ENCODE measurements at places on chromosomes 7 and 10.

DNA sequence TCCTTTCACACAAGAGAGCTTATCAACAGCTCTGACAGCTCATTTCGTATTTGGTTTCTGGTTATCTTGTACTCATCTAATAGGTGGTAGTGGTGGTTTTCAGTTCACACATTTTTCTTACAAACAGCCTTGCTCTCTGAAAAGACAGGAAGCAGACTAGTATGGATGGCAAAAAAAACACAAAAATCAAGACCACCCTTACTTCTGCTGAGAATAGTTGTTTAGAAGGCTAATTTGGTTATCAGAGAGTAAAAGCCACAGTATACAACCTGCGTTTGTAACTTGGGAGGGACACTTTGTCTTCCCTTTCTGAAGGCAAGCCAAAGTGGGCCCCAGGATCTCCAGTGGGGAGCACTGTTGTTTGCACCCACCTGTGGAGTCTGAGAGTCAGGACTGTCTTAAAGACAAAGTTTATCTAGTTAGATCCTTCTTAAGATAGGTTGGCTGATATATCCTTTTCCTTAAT, 68.0 kb downstream of the PIP4K2A start:
- DNase-seq, result no peak

- no peak for DNase-seq
Measured at GRCh38 chr10:30756896-30757295, 127.3 kb upstream of the LYZL2 start.

DNA sequence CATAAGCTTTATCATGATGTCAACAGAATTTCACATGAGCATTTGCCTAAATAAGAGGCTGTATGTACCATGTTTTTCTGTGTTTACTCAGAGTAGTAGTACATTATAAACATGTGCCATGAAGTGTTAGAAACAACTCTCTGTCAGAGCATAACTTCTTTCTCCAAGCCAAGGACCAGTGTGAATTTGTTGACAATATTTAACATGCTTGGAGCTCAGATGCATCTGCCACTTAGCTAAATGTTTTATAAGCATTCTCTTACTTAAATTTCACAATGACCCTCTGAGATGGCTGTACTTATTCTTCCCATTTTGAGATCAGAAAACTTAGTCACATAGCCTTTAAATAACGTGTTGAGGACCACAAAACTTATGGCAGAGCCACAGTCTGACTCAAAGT, 105.0 kb downstream of the SEMA3D start:
- DNase-seq, result no peak

- no peak for DNase-seq
Measured at GRCh38 chr7:149196151-149196704, 882 bp downstream of the ZNF282 start.

DNA sequence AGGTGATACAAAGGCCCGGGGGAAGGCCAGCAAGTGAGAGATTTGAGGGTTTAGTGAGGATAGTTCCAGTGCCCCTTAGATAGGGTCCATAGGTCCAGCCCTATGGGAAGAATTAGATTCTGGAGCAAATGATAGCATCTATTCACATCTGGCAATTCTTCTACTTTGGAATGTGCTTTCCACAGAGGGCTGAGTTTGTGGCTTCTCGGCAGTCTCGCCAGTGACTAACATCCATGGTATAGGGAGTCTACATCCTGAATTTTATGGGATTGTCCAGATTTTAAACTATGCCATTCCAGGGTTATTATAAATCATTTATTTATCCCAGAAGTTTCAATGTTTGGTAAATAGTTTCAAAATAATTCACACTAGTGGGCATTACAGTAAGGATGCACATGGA, 207.3 kb upstream of the ADO start:
- no peak for DNase-seq

- no peak for DNase-seq
Measured at GRCh38 chr10:101818872-101819633, 809 bp upstream of the OGA start.

DNA sequence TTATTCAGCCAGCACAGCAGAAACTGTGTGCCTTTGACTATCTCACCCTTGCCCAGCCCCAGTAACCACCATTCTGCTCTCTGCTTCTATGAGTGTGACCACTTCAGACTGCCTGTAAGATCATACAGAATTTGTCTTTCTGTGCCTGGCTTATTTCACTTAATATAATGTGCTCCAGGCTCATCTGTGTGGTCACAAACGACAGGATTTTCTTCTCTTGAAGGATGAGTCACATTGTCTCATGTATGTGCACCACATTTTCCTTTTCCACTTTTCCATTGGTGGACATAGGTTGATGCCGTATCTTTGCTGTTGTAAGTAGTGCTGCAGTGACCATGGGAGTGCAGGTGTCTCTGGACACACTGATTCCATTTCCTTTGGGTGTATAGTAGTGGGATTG, 122.5 kb upstream of the LANCL2 start:
- DNase-seq, result no peak

- no peak for DNase-seq
Measured at GRCh38 chr7:82158327-82158726, 285.2 kb downstream of the CACNA2D1 start.

DNA sequence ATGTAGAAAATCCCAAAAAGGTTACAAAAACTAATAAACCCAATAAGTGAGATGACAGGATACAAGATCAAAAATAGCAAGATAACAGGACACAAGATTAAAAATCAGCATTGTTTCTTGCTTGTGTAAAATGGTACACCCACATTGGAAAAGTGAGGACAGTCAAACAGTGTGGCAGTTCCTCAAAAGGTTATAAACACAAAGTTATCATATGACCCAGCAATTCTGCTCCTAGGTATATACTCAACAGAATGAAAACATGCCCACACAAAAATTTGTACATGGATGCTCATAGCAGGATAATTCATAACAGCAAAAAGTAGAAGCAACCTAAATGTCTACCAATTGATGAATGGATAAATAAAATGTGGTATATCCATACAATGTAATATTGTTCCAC, 105.8 kb downstream of the ARMH3 start:
- DNase-seq, result no peak

Data from ovary (tissue), 10 donors.